Mesothelial cell of epicardium (in vitro differentiated cells): ENCODE measurements at places on chromosomes 16 and 17.

GRCh38 chr16:62539657-62540056 lies 503.4 kb upstream of the CDH8 start:
- H3K4me3 ChIP-seq, result no peak overlapping the region
- DNase-seq, result no peak
- H3K27ac ChIP-seq, result no peak overlapping the region
- H3K36me3 ChIP-seq, result no peaks in the 10 kb centered on the region

DNA sequence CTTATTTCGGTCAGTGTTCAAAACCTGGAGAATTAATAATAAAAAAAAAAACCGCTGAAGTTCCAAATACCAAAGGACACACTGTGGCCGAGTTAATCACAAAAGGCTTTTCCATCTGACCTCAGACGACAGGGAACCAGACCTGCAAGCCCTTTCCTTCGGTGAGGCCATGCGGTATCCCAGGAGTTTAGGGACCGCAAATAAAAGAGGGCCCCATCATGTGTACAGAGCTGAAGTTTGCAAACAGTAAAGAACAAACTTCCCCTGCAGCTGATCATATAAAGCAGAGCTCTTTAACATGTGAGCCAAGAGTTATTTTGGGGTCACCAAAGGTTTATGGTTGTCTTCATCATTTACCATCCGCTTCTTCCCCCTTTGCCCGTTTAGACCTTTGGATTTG lies 33.0 kb upstream of the FOXJ1 start:
- no peaks in the 10 kb centered on the region for H3K36me3 ChIP-seq
- H3K4me1 ChIP-seq, result peaks cover 16% of the 10 kb centered on the region
- H3K4me3 ChIP-seq, result no peak overlapping the region
- no peaks in the 10 kb centered on the region for H3K27me3 ChIP-seq
- no peak overlapping the region for H3K27ac ChIP-seq

DNA sequence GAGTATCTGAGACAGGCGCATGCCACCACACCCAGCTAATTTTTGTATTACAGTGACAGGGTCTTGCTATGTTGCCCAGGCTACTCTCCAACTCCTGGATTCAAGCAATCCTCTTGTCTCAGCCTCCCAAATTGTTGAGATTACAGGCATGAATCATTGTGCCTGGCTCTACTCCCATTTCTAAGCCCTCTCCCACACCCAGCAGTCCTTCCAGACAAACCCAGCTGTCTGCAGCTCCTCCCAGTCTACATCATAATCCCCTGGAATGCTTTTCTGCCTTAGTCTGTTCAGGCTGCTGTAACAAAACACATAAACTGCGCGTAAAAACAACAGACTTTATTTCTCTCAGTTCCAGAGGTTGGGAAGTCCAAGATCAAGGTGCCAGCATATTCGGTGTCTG lies 144.5 kb downstream of the GRIN2A start:
- H3K36me3 ChIP-seq, result no peaks in the 10 kb centered on the region
- peaks cover 3% of the 10 kb centered on the region for H3K4me1 ChIP-seq
- peaks cover 18% of the 10 kb centered on the region for H3K27me3 ChIP-seq
- H3K4me3 ChIP-seq, result no peak overlapping the region
- H3K27ac ChIP-seq, result no peak overlapping the region

DNA sequence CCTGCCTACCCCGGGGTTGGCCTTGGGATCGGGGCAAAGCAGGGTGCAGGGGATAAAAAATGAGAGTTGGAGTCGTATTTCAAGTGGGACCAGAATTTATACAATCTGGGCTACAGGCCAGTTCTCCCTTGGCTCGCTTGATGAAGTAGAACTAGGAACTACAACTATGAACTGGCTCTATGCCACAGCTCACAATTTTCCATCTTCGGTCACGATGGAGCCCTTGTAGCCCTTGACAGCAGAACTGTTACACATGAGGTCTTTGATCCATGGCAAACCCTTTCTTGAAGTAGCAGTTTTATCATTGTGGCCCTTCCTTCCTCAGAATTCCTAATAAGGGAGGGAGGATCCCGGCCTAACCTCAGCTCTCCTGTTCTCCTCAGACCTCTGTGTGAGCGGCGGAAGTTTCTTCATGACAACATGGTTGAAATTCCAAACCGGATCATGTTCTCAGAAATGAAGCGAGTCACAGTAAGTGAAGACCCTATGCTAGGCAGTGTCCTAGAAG lies 17.1 kb downstream of the LIG3 start:
- H3K27ac ChIP-seq, result peak overlapping the region; percentile 97
- H3K27me3 ChIP-seq, result no peaks in the 10 kb centered on the region
- no peak overlapping the region for H3K4me3 ChIP-seq
- peak; percentile 54 for DNase-seq
